ENCODE measurements at places on chromosomes 12 and 14.

DNA sequence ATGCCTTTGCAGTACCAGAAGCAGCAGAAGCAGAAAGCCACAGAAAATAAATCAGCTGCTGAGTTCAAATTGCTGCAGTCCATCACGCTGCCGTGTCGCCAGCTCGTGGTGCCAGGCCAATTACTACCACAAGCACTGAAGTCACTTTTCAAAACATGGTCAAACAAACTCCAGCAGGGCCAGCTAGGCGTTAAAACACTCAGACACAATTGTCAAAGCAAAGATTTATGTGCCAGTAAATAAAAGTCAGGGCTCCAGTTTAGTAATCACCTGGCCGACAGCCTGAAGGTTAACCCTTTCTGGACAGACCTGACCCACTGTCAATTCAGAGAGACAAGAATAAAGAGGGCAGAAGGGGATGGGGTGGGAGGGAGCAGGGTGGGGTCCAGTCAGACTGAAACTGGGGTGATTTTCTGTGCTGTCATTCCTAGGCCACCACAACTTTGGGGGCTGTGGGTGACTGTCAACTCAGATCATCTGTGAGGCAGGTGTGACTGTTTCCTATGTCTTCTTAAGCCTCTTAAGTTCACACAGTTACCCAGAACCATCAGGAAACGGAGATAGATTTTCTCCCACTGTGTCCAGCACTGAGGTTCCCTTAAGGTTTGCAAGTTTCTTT is 109.8 kb upstream of the FUT8 start:
- no peak for DNase-seq

- no peak for DNase-seq
Observed at GRCh38 chr12:11650286-11651281, 1.1 kb downstream of the ETV6 start.

DNA sequence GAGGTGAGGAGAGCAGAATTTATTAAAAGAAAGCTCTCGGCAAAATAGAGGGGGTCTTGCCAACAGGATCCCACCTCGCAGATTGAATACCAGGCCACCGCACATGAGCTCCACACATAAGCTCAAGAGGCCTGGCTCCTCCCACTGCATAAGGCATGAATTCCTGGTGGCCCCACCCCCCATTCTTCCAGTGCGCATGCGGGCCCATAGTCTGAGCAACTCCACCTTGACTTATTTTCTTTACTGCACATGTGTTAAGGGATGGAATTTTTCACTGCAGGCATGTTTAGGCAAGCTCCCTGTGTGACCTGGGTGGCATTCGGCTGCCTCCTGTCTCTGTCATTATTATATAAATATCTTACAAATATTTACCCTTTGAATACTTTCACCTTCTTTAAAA is 412.5 kb downstream of the RMST start:
- no peak for DNase-seq

- no peak for DNase-seq
Observed at GRCh38 chr12:2149091-2149490, 96.3 kb downstream of the CACNA1C start.

- DNase-seq = no peak
Observed at GRCh38 chr12:28767836-28768348, 381.2 kb upstream of the FAR2 start.

GRCh38 chr12:42590330-42590934 is 886 bp upstream of the PRICKLE1 start:
- no peak for DNase-seq
